ENCODE measurements at places on chromosomes 2 and 18.

DNA sequence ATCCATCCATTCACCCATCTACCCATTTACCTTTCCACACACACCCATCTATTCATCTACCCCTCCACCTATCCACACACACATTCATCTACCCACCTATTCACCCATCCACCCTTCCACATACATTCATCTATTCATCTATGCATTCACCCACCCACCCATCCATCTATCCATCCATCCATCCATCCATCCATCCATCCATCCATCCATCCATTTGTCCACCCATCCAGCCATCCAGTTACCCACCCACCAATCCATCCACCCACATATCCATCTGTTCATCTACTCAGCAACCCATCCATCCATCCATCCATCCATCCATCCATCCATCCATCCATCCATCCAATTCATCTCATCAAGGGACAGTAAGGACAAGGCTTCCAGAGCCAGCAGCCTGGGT lies 74.0 kb downstream of the INHBB start:
- no peak for DNase-seq

DNA sequence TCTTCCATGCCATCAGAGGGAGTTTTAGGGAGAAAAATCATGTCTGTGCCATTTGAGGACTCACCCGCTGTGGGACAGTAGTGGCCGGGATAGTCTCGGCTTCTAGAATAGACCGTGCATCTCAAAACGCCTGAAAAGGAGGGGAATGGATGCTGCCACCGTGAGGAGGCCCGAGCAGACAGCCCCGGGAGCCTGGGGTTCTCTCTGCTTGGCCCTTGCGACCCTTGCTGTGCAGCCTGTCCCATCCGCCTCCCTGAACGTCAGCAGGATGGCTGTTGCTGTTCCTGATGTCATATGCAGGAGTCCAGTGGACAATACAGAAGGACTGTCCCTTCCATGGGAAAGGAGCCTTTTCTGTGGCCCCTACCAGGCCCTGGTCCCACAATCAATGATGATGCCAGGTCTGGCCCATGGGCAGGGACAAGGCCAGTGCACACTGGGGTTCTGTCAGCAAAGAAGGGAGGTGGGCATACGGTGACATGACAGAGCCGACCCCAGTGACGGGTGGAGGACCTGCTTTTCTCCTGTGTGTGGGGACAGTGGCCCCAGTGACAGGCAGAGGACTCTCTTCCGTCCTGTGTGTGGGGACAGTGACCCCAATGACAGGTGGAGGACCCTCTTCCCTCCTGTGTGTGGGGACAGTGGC lies 58.8 kb downstream of the ACKR3 start:
- no peak for DNase-seq

GRCh38 chr18:9714266-9715087 lies 6.4 kb downstream of the RAB31 start:
- no peak for DNase-seq

GRCh38 chr2:204365811-204366210 lies 179.5 kb upstream of the PARD3B start:
- no peak for DNase-seq

DNA sequence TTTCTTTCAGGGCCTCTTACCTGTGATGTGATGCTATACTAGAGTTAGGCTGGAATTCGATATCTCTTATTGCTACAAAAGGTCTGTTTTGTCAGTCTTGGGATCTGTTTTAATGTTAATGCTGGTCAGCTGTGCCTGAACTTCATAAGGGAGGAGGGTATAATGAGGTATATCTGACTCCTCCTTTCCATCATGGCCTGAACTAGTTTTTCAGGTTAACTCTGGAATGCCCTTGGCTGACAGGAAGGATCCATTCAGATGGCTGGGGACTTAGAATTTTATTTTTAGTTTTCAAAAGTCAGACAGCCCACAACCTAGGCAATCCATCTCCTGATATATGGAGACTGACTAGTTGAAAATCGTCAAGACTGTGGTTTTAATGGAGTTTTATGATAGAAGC lies 35.9 kb upstream of the TBC1D8 start:
- no peak for DNase-seq

DNA sequence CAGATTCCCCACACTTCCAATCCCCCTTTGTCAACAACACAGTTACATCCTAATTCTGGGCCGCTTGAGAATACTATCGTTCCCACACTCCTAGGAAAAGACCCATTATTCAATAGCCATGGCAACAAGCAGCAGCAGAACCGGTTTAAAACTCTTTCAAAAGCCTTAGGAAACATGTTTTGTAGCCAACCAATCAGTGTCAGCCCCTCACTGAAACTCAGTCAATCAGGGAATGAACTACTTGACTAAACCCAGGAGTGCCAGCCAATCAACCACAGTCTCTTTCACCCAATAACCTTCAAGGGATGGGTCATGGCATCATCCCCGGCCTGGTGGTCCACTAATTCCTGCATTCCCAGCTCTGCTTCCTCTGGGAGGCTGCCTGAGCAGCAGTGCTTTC lies 204.8 kb upstream of the HS6ST1 start:
- no peak for DNase-seq

DNA sequence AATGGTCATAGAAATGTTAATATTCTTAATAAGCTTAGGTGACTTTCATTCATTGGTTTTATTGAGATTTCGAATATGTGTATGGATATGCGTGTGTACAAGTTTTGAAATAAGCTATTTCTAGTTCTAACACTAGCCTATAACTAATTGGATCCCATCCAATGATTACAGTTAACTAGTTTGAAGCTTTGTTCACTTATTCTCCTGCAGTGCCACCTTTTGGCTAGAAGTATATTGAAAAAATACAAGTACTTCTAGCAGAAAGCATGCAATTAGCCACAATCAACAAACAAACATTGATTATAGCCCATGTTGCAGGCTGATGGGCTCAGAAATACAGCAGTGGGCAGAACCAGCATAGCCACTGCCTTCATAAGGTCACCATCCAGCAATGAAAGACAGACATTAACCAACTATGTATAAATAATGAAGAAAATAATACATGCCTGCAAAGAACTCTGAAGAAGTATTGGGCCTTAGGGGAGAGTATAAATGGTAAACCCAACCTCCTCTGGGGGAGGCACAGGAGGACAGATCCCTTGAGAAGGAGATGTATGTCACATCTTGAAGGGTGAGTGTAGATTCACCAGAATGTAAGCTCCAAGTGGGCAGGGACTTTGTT lies 5.1 kb upstream of the PIEZO2 start:
- no peak for DNase-seq

DNA sequence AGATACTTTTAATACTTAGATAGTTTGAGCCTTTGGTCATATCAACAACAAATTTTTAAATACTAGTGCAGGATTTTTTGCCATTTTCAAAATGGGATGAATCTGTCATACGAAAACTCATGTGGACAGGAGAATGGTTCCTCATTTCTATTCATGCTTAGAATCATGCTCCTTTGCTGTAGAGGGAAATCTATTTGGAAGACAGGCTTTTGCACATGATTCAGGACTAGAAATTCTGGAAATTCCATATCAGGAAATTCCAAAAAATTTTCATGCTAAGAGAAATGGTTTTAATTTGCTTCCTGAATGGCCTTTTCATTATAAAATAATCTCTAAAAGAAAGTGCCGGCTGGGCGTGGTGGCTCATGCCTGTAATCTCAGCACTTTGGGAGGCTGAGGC lies 39.3 kb downstream of the MOGAT1 start:
- no peak for DNase-seq

DNA sequence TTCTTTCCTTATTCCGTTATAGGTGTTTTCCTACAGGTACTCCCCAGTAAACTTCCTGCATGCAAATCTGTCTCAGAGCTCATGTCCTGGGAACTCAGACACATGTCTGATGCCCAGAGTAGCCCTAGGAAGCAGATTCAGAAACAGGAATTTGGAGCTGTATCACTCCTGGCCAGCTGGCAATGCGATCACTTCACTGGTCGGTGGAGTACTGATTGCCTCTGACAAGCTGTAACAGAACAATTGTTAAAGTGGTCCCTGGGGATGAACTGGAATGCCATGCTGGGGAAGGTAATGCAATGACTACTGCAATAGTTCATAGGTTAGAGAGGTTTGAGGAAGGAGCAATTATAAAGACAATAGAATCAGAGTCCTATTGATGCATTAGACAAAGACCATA lies 131.6 kb upstream of the DOCK10 start:
- DNase-seq = peak; percentile 34

GRCh38 chr18:47346016-47346415 lies 94.6 kb upstream of the SKOR2 start:
- DNase-seq = no peak

GRCh38 chr2:112718863-112719370 lies 1.9 kb upstream of the NT5DC4 start:
- no peak for DNase-seq

DNA sequence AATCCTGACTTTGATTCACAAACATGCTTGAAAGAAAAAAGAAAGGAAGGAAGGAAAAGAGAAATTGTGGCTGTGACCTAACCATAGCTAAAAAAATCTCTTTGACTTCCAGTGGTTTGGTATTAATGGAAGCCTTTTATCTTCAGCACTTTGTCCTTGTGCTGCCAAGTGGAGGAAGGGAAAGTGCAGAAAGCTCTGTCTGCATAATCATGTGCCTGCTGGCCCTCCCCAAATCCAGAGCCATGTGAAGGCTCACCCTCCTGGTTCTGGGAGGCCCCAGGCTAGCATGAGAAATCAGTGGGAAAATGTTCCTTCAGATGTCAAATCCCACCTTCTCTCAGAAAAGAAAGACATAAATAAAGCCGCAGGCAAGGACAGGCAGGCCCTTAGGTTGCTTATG lies 48.3 kb upstream of the BMPR2 start:
- DNase-seq = no peak

DNA sequence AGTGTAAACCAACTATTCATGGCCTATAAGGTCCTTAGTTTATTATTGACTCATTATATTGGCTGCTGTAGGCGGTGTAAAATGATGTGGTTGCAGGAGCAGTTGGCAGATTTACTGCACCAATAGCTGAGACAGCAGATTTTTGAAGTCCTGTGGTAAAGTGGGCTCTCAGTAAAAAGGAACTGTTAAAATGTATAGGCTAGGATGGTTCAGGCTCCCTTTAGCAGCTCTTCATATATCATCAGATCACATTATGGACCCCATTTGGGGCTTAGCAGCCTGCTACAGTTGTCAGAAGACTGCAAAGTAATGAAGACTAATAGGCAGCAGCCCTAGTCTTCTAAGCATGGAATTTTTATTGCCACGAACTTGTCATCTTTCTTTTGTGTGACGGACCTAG lies 27.8 kb downstream of the MTX2 start:
- no peak for DNase-seq

- DNase-seq = no peak
Observed at GRCh38 chr2:194705398-194705797, 951.6 kb upstream of the SLC39A10 start.

GRCh38 chr2:121142452-121142851 lies 142.6 kb downstream of the TFCP2L1 start:
- DNase-seq = no peak

- DNase-seq = no peak
Observed at GRCh38 chr2:170523506-170523905, 191.6 kb upstream of the SP5 start.

GRCh38 chr2:46390901-46391395 lies 88.4 kb upstream of the TMEM247 start:
- DNase-seq = no peak

Measured in NCI-H2081 treated with DMSO at 0.1 percent for 48 hours (cell line).